Pons (tissue), 1 donor: ENCODE measurements at places on chromosomes 6 and 20.

DNA sequence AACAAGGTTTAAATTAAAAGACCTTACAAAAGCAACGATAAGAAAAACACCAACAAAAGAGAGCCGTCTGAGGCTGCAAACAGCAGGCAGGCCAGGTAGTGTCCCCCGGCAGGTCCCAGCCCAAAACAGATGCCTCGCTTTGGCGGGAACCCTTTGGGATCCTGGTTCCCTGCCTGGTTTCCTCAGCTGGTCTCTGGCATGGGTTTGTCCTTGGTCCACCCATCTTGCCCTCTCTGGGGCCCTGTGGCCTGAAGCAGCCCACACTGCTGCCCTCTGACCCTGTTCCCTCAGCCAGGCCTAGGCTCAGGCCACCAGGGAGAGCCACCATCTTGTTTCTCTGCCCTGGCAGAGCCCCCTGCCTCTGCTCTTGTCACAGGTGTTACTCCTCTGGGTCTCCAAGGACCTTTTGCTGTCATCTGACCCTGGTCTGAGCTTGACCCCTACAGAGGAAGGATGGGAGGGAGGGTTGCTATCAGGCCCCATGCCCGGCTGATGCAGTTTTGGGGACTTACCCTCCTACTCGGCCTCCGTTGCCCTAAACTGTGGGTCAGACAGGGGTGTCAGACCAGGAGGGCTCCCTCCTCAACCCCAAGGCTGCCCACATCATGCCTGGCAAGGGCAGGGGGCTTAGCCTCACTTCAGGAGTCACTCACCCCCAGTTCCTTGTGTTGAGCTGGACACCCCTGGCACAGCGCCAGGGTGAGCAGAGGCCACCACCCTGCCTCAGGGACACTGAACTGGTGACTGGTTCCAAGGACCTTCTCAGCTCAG, 30.6 kb upstream of the GRM4 start:
- DNase-seq = no peak

DNA sequence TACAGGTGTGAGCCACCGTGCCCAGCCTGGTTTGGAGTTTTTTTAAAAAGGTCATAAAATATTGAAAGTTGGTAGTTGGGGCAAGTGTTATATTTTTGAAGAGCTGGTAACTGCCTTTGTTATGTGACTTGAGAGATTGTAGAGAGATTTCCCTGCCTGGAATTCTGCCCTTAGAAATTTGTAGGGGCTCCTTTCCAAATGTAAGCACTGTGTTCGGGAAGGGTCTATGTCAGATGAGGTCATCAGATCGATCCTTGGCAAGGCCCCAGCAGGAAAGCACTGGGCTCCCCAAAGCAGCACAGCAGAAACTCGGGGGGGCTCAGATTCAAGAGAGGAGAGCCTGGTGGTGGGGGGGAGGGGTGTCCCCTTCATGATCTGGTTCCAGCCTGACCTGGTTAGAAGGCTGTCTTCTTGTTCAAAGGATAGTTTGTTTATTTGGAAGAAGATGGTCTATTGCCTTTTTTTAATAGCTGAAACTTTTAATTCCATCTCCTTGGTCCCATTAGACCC, 220.2 kb downstream of the UST start:
- no peak for DNase-seq

DNA sequence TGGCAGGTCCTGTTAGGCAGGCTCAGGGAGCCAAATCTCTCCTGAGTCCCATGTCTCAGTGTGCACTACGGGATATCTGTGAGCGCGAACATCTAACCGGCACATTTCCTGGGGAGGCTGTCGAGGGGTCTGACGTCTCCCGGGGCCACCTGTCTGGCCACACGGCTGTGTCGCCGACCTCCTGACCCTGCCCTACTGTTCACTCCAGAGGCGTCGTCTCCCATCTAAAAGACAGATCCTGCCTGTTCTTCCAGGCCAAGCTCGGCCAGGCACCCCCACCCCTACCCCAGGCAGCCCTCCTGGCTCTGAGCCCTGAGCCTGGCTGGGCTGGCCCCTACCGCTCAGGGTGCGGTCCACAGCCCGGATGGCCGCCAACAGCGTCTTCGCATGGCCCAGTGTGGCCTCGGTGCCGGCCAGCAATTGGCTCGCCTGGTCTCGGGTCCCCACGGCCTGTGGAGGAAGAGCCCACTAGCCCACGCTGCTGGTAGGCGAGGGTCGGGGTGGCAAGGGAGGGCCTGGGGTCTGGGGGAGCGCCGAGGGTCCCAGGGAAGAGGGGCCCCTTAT, 16.6 kb downstream of the ADRM1 start:
- no peak for DNase-seq

GRCh38 chr20:48335308-48336050, 492.3 kb downstream of the PREX1 start:
- DNase-seq = peak; percentile 41

GRCh38 chr6:94099072-94099471, 679.7 kb upstream of the EPHA7 start:
- no peak for DNase-seq

GRCh38 chr20:22762576-22763256, 178.3 kb upstream of the FOXA2 start:
- no peak for DNase-seq

- no peak for DNase-seq
These were observed 36.1 kb upstream of the KCNB1 start for GRCh38 chr20:49518576-49518975.

DNA sequence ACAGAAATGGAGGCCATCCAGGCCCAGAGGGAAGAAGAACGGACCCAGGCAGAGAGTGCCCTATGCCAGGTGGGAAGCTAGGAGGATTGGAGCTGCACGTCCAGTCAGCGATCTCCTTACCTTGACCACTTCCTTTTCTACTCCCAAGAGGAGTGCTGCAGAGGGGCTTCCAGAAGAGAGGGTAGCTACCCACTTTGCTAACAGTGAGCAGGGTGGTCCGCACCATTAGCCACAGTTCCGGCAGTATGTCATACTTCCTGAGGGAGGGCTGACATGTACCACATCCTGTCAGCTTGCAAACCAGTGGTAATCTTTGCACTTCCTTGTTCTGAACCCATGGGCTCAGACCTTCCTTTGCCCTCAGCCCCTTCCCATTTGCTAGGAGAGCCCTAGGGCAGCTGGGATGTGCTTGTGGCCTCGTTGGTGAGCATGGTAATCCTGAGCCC, 35.4 kb downstream of the CEP250 start:
- peak; percentile 36 for DNase-seq

- DNase-seq = peak; percentile 91
These were observed 31.1 kb downstream of the NCOA7 start for GRCh38 chr6:125821825-125822281.

DNA sequence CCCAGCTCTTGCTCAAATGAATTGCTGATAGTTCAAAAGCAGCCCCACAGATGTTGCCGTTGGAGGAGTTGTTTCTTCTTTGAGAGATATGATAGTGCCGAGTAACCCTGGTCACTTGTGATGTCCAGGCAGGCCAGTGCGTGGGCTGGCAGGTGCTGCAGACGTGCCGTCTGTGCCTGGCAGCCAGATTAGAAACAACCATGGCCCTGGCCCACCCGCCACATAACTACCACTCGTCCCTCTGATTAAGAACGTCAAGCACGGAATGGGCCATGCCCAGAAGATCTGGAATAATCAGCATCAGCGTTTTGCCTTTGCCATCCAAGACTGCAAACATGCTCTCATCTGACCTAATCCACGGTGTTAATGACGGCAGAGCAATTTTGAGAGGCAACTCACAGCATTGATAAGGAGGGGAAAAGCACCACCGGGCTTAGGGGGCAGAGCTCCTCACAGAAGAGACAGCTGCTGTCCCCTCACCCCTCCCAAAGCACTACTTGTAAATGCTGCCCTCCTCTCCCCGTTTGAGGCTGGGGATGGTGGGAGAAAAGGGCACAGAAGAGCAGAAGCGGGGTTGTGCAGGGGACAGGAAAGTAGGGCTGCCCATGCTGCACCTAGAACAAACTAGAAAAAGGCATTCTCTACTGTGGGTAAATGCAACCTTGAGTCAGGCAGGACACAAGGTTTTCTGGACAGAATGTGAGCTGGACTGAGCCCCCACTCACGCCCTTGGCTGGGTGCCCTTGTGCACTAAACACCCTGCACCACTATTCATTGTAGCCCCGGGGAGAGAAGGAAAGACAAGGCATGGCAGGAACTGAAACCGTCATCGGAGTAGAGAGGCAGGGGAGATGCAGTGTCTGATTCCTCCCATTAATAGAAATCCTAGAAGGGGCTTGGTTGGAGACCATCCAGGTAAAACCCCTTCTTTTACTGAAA, 5.3 kb upstream of the CPNE5 start:
- DNase-seq = no peak

GRCh38 chr6:164151161-164152120, 736.9 kb downstream of the QKI start:
- peak; percentile 87 for DNase-seq

GRCh38 chr20:60395991-60396390, 437.8 kb downstream of the CDH26 start:
- DNase-seq = no peak

- DNase-seq = no peak
These were observed 294.4 kb upstream of the PRDM1 start for GRCh38 chr6:105791583-105792318.

DNA sequence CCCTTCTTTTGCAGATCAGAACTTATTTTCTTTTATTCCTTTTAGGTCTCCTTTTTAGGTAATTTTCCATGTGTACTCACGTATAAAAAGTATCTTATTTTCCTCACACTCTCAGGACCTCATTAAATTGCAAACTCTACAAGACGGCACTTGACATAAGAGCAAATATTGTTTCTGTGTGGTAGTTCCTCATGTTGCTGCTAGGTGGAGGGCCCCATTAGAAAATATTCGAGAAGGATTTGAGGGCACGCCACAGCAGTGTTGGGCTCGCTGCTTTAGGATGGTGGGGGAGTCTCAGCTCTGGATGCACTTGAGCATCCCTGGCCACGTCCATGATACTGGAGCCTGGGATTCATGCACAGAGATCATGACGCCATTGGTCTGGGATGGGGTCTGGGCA, 64.9 kb upstream of the ZFP64 start:
- no peak for DNase-seq

GRCh38 chr6:134510920-134511319, 193.0 kb upstream of the SGK1 start:
- peak; percentile 72 for DNase-seq

GRCh38 chr20:62959101-62959971, 6.8 kb downstream of the SLC17A9 start:
- no peak for DNase-seq

GRCh38 chr6:157911278-157911677, 70.4 kb upstream of the SYNJ2 start:
- peak; percentile 62 for DNase-seq

DNA sequence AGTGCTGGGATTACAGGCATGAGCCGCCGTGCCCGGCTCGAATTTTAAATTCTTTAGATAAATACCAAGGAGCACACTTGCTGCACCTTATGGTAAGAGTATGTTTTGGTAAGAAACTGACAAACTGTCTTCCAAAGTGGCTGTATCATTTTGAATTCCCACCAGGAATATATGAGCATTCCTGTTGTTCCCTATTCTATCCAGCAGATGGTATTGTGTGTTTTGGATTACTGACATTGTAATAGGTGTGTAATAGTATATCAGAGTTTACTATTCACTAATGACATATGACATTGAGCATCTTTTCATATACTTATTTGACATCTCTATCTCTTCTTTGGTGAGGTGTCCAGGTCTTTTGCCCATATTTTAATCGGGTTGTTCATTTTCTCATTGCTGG, 40.5 kb downstream of the TGM6 start:
- DNase-seq = no peak

DNA sequence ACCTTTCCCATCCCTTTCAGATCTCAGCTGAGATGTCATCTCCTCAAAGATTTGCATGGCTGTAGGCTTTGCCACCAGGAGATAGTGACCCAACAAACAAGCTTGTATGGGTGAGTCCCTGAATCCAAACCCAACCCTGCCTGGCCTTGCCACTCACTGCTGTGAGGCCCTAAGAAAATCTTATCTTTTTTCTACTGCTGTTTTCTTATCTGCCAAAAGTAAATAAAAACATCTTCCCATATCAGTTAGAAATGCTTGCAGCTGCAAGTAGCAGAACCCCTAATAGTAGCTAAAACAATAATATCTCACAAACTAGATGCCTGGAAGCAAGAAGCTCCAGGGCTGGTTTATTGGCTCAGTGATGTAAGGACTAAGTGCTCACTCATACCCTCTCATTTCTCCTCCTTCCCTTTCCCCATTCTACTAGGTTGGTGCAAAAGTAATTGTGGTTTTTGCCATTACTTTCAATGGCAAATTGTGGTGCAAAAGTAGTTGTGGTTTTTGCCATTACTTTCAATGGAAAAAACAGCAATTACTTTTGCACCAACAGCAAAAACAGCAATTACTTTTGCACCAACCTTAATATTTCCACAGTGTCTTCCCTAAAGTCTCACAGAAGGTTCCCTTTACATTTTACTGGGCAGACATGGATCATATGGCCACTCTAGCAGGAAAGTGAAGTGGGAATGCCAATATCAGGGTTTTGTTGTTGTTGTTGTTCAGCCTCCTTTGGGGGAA, 56.7 kb upstream of the PSMF1 start:
- no peak for DNase-seq

DNA sequence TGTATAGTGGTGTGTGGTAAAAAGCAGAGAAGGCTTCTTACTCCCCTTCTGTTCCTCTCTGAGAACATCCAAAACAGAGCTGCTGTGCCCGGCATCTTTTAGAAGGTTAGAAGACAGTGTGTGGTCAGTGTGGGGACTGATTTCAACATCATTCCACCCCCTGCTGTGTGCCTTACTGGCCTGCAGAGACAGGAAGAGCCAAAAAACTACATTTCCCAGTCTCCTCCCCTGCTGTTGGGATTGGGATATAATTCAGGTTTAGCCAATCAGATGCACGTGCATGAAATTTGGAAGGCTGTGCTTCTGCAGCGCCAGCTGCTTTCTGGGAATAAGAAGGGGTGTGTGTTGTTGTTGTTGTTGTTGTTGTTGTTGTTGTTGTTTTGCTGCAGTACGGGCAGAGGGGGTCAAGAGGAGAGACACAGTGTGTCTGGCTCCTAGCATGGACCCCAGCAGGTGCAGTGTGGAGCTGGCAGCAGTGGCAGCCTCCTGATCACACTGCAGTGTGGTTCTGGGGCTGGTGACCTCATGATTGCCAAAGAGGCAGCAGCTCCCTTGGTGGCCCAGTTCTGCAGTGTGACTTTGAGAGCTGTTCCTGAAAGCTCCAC, 74.7 kb downstream of the MRPL14 start:
- DNase-seq = no peak

DNA sequence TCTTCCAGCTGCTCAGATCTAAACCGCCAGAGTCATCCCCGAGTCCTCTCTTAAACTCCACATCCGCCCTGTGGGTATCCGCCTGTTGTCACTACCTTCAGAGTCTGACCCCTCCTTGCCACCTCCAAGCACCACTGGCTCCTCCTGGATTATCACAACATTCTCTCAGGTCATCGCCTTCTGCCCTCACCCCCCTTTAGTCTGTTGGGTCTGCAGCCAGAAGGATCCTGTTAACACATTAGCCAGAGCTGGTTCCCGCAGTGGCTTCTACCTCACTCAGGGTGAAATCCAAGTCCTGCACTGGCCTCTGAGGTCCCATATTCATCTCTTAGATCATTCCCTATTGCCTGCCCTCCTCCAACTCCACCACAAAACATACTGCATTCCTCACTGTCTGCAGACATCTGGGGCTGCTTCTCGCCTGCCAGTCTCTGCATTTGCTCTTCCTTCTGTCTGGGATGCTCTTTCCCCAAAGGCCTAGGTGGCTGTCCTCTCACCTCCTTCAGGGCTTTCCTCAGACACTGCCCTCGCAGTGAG, 34.1 kb downstream of the TNXB start:
- no peak for DNase-seq
